CD4-positive, alpha-beta T cell treated with Interferon gamma for 1 hour (primary cell): ENCODE measurements at places on chromosomes 2 and 18.

DNA sequence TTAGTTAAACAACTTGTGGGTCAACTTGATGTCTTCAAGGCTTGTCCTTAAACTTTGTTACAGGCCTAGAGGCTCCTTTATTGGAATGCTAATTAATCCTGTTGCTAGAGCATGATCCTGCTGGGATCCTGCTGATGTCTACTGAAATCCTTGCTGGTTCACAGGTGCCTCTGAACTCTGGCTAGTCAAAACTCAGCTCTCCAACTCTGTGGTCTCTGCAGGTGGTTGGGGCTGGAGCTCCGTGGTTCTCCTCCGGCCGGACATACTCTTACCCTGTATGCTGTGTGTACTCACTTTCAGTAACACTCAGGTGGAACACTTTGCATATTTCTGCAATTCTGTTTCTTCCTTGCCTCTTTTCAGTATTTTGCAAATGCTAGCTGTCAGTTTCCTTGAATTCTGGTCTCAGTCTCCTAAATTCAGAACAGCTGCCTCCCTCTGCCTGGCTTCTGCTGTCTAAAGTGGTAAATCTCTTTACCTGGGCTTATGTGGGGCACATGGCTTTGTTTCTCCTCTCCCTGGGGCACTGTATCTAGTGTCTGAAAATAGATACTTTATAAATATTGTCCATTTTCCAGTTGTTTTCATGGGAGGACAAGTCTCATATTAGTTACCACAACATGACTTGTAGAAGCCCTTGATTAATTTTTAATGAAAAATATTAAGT lies 113.0 kb downstream of the ATP9B start:
- DNase-seq, result no peak

DNA sequence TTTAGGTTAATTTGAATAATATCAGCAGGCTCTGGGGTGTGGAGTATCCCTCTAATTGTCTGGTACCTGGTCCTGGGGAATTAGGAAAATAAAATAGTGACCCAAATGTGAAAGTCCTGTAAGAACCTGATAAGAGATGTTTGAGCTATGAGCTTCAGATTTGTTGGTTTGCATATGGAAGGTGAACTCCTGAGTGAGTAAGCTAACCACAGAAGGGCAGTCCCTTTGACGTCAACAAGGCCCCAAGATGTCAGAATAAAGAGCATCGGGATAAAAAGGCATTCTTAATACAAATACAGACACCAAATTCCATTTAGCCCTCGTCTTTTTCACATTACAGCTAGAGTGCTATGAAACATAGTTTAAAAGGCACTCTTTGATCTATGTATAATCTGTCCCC lies 1366.3 kb upstream of the TMEFF2 start:
- no peak for DNase-seq

GRCh38 chr2:217709478-217710210 lies 293.2 kb downstream of the TNS1 start:
- no peak for DNase-seq

DNA sequence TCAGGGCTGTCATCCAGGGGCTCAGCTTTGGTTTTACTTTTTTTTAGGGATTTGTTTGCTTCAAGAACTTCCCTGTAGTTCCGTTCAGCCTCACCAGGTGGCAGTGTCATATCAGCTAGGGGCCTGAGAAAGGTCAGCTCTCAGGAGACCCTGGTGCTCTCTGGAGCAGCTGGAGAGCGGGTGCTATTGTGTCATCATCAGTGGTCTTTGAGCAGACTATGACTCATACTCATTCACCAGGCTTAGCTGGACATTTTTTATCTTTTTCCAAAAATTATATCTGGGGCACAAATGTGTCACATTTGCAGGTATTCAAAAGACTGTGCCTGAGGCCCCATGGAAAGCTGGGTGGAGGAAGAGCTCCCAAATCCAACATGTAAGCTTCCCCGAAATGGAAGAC lies 24.4 kb downstream of the ZNF892 start:
- peak; percentile 4 for DNase-seq

DNA sequence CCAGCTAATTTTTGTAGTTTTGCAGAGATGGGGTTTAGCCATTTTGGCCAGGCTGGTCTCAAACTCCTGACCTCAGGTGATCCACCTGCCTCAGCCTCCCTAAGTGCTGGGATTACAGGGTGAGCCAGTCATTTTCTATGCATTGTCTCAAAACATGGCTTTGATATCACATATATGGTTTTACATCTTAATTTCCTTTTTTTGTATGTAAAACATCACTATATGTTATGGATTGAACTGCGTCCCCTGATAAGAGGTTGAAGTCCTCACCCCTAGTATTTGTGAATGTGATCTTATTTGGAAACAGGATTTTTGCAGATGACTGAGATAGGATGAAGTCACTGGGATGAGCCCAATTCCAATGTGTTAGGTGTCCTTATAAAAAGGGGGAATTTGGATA lies 89.8 kb upstream of the MYCN start:
- DNase-seq, result no peak

- no peak for DNase-seq
Observed at GRCh38 chr18:49692906-49693716, 120.2 kb downstream of the ACAA2 start.

DNA sequence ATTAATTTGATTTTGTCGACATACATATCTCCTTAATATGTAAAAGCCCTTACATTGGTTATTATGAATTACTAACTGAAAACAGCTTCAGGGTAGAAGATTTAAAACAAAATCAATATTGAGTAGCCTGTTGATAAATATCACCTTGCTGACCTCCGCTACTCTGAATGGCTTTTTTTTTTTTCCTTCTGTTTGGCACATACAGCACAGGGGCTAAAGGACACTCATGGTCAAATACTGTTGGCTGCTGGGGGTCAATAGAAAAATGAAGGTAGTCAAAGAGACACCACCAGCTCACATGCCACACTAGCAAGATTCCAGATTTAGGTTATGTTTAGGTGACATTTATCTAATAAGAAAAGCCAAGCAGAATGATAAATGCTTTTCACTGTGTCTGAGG lies 1642.4 kb upstream of the SLC39A10 start:
- DNase-seq, result no peak

GRCh38 chr18:26476697-26477096 lies 71.7 kb downstream of the KCTD1 start:
- no peak for DNase-seq

- DNase-seq, result no peak
Observed at GRCh38 chr2:39545957-39546356, 108.9 kb upstream of the MAP4K3 start.

GRCh38 chr2:74593826-74594772 lies 39.6 kb downstream of the DOK1 start:
- DNase-seq, result no peak

DNA sequence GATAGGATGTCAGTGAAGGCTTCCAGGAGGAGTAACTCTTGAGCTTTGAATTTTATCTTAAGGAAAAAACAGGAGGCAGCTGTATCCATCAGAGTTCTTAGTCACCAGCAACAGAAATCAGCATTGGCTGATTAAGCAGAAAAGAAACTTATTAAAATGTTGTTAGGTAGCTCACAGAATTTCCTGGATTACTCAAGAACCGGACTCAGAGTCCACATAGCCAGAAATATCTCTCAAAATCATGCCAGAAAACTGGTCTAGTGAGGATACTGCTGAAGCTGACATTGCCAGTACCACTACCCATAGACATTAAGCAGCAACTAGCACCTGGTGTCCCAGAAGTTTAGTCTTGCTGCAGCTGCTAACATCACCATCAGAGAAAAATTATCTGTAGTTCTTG lies 10.1 kb upstream of the AFTPH start:
- DNase-seq, result no peak

DNA sequence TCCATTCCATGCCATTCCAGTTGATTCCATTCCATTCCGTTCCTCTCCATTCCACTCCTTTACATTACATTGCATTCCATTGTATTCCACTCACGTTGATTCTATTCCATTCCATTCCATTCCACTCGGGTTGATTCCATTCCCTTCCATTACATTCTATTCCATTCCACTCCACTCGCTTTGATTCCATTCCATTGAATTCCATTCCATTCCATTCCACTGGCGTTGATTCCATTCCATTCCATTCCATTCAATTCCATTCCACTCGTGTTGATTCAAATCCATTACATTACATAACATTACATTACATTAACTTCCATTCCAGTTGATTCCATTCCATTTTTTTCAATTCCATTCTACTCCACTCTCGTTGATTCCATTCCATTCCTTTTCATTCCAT lies 1142.8 kb downstream of the RPIA start:
- no peak for DNase-seq

GRCh38 chr2:151063271-151063670 lies 198.4 kb downstream of the RBM43 start:
- no peak for DNase-seq
